Gastroesophageal sphincter (tissue), 4 donors: ENCODE measurements at places on chromosomes 2 and 18. TPM values are rescaled to one million over a fixed set of nuclear protein-coding genes. Genes with fewer than 3 reads are reported as not detected.

The PDE1A gene
- total RNA-seq = 12.8 TPM

GRCh38 chr2:64985447-64985846, 3.8 kb upstream of the SLC1A4 start:
- no peak for ATAC-seq

DNA sequence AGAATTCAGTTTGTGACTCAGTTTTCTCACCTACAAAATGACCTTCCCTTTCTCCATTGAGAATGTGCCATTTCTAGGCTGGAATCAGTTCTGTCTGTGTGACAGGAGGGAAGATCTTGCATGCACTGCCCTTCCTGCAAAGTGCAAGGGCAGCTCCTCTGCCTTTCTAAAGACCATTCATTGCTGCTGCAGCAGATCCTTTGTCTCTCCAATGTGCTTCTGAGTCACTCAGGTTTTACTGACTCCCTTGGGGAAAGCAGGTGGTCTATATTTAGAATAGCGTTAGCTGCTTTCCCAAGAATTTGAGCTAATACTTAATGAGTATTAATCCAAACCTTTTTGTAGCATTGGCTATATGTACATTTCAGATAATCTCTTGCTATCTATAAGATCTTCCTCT, 62.5 kb downstream of the DAW1 start:
- ATAC-seq = no peak

GRCh38 chr2:20225294-20226151, 593 bp upstream of the SDC1 start:
- ATAC-seq = peak; percentile 67

DNA sequence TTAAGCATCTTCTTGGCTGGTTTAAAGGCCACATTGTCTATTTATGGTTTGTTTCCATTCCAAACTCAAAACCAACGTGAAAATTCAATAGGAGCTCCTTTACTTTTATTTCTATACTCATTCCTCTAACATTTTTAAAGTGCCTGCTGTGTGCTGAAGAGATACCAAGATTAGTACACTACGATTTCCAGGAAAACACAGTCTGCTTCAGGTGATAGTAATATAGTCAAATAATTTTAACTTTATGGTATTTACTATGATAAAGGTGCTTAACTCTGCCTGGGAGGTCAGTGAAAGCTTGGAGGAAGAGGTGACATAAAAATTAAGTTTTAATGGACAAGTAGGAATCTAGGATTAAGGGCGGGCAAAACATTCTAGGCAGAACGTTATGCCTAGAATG, 121.4 kb downstream of the KIAA1328 start:
- ATAC-seq = no peak

GRCh38 chr18:52045946-52046675, 293.9 kb upstream of the DCC start:
- ATAC-seq = no peak
